Posterior vena cava (tissue), 2 donors: ENCODE measurements at places on chromosomes 5 and 9. TPM values are rescaled to one million over a fixed set of nuclear protein-coding genes. Genes with fewer than 3 reads are reported as not detected.
A peak's percentile ranks its signal among the peaks of the same experiment; 100 is the strongest.

DNA sequence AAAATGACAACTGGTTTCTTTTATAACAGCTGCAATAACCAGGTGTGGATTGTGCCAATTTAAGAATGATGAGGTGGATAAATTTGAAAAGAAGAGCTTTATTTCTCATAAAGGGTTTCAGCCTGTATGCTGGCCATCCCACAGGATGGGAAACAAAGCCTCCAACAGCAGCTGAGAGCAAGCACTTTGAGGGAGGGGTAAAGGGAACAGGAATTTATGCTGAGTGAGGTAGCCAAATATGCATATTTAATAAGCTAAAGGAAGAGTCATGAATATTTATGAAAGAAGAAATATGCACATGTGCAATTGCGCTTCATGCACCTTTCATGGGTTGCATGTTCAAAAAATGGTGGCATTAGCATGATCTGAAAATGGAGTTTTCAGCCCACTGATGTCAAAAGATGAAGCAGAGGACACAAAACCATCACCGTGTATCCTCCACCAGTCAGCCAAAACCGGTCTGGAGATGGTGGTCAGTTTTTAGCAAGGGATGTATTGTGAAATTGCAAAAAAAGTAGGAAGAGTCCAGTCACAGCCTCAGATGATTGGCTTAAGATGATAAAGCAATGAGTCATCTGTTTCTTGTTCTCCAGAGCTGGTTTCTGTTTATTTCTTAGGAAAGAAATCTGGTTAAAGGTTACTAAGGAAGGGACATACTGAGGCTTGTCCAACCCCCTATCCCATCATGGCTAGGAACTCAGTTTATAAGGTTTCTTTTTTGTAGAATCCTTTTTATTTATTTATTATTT is 47.9 kb downstream of the DEPDC1B start:
- no peak for DNase-seq

GARNL3 gene
- total RNA-seq = 38.5 TPM

PCDHA12 gene
- total RNA-seq = 0.24 TPM

DNA sequence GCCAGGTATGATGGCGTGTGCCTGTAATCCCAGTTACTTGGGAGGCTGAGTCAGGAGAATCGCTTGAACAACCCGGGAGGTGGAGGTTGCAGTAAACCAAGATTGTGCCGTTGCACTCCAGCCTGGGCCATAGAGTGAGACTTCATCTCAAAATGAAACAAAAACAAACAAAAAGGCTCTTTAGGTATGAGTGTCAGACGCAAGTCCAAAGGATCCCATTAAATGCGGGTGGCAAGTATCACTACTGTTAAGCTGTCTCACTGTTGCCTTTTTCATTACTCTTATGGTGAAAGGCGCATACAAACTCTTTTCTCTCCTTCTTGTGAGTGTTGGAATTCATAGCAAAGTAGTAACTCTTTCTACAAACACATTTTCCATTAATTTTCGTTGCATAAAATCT is 688.5 kb upstream of the CHD1 start:
- no peak for DNase-seq

DNA sequence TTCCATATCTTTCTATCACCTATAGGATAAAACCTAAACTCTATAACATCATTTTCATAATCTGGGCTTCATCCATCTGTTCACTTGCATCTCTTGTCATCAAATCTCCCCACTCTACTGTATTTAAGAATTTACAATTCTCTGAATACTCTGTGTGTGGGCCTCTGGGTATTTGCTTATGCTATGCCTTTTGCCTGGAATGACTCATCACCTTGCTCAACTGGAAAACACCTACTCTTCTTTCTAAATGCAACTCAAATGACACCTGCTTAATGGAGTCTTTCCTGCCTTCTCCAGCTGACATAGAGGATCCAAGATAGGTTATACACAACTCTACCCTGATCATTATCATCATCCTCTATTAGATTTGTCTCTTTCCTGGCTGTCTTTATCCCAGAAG is 421.7 kb downstream of the SPATA31D1 start:
- DNase-seq = no peak

CCDC180 gene
- 4.9 TPM for total RNA-seq

DNA sequence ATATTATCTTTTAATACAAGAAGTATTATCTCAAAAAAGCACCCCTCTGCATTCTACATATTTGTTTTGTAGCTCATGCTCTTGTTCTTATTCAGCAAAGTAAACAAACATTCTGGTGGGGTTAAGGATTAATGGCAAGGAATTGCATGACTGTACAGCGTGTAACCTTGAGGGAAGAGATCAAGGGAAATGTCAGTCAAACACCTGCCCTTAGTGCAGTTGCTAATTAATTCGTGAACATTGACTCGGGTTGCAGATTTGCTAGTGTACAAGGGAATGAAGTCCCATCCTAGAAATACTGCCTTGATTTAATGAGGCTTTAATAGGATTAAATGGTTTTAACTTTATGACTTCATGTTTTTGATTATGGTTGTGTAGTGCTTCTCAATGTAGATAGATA is 1758.1 kb downstream of the MAT2B start:
- DNase-seq = no peak

OGN gene
- 64.0 TPM for total RNA-seq

DNA sequence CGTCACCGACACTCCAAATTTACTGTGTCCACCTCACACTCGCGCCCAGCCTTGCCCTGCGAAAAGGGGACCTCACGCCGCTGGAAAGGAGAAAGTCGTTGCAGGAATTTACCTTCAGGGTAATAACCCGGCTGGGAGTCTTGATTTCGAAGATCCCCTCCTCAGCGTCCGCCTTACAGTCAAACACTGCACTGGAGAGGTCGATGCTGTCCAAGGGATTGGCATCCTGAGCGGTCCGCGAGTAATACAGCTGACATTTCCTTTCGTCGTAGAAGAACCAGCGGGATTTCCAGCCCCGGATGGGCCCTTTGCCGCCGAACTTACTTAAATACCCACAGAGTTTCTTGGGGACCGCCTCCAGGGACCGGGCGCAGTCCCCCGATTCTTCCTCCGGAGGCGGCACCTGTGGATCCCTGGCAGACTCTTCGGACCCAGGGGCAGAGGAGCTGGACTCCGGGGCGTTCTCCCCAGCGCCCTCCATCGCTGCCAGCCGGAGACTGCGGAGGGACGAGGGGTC is 330 bp downstream of the TBC1D2 start:
- DNase-seq = peak; percentile 80
